ENCODE measurements at places on chromosomes 7 and 10.

DNA sequence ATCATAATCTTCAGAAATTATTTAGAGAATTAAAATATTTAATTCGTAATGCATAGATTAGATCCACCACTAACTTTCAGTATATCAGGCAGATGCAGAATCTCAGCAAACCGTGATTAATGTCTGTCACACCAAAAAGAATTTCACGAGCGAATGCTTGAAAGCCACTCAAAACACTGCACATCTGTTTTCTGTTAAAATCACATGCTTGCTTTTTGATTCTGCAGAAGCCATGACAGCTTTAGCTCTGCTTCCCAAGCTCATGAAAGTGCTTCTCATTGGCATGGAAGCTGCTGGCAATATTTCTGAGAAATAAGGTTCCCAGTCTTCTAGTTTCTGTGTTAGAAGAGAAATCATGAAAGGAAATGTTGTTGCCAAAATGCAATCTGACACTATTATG lies 837.8 kb upstream of the LRRN3 start:
- no peak for DNase-seq

GRCh38 chr7:23387583-23387982 lies 82.7 kb downstream of the IGF2BP3 start:
- no peak for DNase-seq

GRCh38 chr7:75694638-75695399 lies 43.9 kb downstream of the HIP1 start:
- no peak for DNase-seq

DNA sequence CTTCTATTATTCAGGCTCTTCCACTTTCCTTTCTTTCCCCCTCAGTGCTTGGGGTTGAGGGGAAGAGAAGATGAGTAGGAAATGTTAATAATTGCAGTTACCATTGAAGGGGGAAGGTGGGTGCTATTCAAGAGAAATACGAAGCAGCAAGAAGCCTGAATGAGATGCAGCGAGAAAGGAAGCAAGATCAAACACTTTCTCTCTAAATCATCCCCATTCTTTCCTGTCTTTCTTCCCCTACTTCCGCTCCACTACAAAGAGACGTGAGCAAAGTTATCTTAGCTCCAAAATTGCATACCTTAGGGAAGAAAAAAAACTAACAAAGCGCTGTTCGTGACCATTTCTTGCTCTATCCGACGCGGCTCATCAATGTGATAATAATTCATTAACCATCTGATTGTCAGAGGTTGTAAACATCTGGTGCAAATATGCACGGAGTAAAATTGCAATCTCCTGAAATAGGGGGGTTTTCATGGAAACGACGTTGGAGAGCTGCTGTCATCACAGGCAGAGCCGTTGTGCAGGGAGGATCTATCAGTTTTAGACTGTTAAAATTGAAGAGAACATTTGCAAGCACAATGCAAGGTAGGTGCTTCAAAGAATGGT lies 15.2 kb upstream of the PARD3 start:
- DNase-seq, result no peak

DNA sequence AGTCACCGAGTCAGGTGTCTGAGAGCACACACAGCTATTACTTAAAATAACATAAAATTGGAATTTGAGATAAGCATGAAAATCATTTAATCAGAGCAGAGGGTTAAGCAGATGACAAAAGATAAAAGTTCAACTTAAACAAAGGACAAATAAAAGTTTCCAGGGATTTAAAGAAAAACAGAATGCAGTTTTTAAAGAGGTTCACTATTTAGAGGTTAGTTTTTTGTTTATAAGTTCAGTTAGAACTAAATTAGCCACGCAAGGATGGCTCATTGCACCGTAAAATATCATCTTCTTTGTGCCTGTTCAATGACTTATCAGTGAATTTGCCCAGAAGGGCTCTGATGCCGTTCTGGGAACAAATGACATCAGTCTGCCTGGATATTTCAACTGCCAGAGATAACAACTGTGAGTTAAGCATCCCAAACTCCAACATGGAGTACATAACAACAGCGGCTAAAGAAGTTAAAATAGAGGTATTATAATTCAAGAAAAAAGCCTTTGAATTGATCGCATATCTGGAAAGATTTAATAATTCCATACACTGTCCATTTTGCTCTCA lies 107.8 kb downstream of the ANK3 start:
- no peak for DNase-seq

- no peak for DNase-seq
These were observed 17.2 kb downstream of the MNX1 start for GRCh38 chr7:156993021-156993924.

DNA sequence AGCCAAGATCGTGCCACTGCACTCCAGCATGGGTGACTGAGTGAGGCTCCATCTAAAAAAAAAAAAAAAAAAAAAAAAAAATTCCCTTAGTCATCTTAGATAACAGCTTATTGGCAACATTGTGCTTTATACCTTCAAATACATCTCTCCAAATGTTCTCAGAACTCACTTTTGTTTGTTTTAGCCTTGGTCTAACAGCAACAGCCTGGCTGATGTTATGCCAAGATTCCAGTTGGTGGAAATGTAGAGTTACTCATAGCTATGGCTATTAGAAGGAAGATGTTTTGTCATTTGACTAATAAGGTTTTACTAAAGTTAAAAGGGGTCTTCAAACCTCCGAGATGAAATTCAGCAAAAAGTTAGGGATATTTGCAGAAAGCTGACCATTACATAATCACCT lies 481.4 kb downstream of the NEBL start:
- DNase-seq, result no peak

GRCh38 chr10:32159264-32159663 lies 103.0 kb upstream of the KIF5B start:
- no peak for DNase-seq

- DNase-seq, result no peak
These were observed 41.4 kb upstream of the PNLIPRP3 start for GRCh38 chr10:116385994-116386809.

GRCh38 chr7:116328161-116328560 lies 117.8 kb downstream of the TES start:
- DNase-seq, result no peak

DNA sequence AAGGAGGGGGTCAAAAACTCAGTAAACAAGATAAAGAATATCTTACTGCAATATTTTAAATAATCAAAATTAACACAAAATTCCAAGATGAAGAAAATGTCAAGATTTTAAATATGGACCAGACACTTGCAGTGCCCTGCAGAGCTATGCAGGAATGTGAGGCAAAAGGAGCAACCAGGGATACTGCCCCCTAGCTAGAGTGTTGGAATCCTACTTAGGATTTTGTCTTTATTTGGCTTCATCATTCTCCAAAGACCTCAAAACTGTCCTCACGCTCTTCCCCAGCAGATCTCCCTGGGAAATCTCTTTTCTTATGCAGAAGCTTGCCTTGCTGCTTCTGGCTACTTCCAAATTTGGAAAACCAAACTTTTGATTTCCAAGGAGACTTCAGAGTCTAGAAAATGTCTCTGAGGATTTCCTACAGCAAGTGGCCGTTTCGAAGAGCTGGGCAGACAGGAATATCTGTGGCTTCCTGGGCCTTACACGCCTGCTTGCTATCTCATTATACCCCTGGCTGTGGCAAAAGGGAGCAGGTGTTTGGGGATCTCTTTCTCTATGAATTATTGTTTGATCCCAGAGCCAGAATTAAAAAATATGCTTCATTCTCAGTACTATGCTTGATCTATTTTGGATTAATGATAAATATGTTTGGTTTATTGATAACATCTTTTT lies 232.2 kb upstream of the BMPER start:
- DNase-seq, result no peak

DNA sequence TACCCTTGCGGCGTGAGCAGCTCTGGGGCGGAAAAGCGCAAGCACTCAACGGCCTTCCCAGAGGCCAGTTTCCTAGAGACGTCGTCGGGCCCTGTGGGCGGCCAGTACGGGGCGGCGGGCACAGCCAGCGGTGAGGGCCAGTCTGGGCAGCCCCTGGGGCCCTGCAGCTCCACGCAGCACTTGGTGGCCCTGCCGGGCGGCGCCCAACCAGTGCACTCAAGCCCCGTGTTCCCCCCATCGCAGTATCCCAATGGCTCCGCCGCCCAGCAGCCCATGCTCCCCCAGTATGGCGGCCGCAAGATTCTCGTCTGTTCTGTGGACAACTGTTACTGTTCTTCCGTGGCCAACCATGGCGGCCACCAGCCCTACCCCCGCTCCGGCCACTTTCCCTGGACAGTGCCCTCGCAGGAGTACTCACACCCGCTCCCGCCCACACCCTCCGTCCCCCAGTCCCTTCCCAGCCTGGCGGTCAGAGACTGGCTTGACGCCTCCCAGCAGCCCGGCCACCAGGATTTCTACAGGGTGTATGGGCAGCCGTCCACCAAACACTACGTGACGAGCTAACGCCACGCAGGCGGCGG lies 12.6 kb downstream of the TRIM8 start:
- no peak for DNase-seq

DNA sequence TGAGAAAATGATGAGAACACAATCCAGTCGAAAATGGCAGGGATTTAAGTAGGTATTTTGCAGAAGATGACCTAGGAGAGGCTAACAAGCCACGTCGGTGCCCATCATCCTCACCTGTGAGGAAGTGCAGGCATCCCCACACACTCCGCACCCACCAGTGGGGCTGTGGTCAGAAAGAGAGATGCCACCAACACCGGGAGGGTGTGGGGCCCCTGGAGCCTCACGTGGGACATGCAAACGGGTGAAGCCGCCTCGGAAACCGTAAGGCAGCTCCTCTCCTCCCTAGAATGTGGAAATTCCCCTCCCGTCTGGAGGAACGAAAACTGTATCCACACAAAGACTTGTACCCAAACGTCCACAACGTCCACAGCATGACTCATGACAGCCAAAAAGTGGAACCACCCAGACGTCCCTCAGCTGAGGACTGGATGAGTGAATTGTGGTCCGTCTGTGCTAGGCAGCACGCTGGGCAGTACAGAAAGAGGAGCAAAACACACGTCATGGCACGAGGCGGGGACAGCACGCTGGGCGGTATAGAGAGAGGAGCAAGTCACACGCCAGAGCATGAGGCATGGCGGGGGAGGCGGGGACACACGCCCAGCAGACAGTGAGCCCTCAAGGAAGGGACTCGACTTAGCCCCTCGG lies 246.0 kb downstream of the ELFN1 start:
- no peak for DNase-seq

GRCh38 chr7:28823582-28823981 lies 134.5 kb downstream of the TRIL start:
- DNase-seq, result no peak

DNA sequence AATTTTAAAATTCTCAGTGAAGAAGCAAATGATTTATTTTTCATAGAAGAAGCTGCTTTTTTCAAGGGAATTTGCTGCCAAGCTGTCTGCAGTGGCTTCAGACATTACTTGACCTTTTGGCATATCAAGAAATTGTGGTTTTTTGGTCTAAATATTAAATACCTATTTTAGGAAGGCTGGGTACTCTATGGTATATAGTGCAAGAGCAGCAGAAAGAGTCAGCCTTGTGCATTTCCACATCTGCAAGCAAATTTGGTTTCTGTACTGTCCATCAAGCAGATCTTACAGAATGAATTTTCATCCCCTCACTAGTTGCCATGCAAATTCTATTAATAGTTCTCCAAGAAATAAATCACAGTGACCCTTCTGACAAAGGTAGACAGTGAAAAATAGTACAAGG lies 222.0 kb downstream of the BICC1 start:
- DNase-seq, result no peak

DNA sequence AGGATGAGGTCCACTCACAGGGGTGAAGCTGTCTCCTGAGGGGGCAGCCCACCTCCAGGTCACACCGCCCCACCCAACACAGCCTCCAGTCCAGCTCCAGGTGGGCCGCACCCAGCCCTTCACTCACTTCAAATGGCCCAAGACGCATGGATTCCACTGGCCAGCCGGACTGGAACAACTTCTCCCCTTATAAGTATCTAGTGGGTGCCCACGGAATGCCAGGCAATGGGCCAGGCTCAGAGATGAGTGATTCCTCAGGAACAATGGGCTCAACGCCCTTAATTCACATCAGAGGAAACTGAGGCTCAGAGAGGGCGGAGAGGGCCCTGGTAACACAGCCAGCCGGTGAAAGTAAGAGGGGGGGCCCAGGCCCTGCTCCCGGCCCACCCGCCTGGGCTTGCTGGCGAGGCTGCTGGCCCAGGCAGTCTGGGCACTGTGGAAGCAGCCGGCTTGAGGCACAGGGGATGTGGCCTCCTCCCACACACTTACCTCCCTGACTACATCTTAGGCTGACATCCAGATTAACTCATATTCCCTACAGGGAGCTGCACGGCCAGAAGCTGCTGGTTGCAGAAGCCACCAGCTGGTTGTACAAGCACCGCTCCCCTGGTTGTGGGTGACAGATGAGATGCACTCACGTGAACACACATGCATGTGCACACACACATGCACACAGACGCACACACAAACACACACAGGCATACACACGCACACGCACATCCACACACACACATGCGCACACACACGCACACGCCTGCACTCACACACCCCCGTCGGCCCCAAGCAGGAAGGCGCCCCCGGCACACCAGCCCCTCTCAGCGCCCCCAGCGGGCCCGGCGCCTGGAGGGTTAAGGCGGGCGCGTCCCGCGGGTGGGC lies 1.0 kb upstream of the FAM20C start:
- no peak for DNase-seq

DNA sequence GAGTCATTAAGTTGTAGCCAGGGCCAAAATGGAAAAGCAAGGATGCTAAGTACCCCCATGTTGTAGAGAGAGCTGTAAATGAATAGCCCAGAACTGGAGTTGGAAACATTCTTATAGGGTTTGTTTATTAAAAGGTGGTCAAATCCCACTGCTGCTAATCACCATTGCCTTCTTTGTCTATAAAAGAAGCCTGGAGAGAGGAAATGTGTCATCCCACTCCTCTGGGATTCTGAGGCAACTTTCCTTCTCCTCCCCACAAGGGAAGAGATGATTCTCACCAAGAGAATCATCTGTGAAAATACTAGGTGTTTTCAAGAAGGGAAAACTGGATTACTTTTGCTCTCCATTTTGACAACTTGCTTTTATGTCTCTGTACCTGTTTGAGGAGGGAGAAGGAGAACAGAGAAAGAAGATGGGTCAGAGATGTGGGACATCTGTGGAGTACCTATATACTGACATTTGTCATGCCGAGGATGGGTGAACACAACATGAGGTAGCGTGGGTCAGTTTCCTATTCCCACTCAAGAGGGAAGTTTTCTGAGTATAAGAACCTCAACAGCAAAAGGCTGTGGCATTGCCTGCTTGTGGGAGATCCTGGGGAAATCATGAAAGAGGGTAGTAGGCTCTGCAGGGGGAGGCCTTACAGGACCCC lies 262.2 kb downstream of the KIF20B start:
- no peak for DNase-seq

GRCh38 chr7:17293481-17293880 lies 5.0 kb upstream of the AHR start:
- no peak for DNase-seq

DNA sequence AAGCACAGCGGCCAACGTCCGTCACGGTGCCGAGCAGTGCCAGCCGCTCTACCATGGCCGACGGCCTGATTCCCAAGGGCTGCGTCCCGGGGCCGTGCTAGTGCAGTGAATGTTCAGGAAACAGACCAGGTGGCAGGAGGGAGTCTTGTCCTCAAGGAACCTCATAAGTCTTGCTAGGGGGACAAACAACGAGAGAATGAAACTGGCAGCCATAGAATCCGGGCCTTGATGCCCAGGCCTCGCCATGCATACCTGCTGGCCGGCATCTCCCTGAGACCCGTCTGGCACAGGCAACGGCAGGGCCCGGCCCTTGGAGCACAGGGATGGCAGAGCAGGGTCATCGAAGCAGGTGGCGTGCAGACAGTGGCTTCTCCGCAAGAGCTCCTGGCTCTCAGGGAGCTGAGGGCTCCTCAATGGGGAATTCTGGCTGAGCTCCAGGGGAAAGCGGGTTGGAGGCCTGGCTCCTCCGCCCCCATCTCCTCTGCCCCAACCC lies 58.8 kb downstream of the DIP2C start:
- no peak for DNase-seq

Measured in stimulated activated CD4-positive, alpha-beta T cell treated with anti-CD3 and anti-CD28 coated beads, TNF-alpha, amount 100 ng/mL, for 48 hours (primary cell).